CD4-positive, alpha-beta T cell treated with Interleukin-6 at 100 ng/mL for 8 hours (primary cell): ENCODE measurements at places on chromosomes 1 and 21.
A peak's percentile ranks its signal among the peaks of the same experiment; 100 is the strongest.

GRCh38 chr21:44006017-44006619 lies 6.0 kb upstream of the TRAPPC10 start:
- DNase-seq = no peak

DNA sequence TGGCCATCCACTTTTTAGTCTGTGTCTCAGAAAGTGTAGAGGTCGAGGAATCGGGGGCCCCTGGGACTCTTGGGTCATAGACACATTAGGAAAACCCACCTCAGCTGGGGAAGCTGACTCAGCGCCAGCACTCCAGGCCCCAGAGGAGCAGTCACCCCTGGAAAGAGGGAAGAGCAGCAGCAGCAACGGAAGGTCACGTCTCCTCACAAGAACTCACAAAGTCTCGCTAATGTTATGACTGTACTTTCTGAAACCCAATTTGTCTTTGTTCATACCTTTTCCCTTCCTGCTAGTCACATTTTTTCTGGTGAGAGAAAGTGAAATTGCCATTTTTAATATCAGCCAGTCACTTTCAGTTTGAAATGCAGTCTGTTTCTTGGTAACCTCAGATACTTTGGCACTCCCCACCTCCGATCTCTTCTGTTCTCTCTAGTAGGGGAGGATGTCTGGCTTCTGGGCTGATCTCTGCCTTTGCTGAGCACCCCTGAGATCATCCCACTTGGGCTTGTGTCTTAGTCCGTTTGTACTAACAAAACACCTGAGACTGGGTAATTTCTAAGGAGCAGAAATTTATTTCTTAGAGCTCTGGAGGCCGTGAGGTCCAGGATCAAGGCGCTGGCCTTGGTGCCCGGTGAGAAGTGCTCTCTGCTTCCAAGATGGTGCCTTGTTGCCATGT lies 6.0 kb upstream of the NLRP3 start:
- peak; percentile 42 for DNase-seq

DNA sequence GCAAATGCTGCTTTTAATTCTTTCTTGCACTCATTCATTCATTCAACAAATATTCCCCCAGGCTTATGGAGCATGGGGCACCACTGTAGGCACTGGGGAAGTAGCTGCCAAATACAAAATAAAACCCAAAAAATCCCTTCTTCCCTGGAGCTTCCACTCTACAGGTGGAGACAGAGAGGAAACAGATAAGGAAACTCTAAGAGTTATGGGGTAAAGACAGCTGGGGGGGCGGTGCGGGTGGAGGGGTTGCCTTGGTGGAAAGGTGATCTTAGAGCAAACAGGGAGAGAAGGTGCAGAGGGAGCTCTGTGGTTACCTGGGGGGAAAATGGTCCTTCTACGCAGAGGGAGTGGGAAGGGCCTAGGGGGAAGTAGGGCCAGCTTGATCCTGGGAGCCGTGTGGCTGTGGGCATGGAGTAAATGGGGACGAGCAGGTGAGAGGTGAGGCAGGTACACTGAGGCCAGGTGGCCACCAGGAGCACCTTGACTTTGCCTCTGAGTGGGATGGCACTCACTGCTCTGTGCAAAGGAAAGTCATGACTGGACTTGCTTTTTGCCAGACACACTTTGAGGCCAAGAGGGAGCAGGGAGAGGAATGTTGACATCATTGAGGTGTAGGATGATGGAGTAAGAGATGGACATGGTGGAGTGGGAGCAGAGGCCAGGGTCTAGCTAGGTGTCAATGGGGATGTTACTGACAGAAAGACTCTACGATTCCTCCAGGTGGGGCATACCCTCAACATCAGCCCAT lies 152.0 kb downstream of the ETS2 start:
- no peak for DNase-seq

- no peak for DNase-seq
These were observed 48.6 kb upstream of the ID3 start for GRCh38 chr1:23607944-23608343.

DNA sequence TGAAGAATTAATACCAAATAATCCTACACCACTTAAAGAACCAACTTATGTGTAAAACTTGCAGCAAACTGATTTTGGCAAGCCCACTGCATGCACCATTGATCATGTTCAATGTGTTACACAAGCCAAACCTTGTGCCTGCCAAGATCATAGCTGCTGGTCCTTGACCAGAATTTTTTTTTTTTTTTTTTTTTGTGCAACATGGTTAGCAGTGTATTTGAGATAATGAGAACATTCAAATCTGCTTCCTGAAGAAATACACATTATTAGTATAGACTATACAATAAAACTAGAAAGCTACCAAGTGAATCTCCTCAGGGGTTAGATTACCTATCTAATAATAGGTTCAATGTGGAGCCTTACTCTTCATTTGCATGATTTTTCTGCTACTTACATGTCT lies 421.0 kb downstream of the MRPL39 start:
- DNase-seq = no peak

- no peak for DNase-seq
These were observed 170.5 kb downstream of the TTLL7 start for GRCh38 chr1:83828456-83828855.

- DNase-seq = no peak
These were observed 268.6 kb downstream of the SETD4 start for GRCh38 chr21:35791541-35792325.

- DNase-seq = no peak
These were observed 122.1 kb upstream of the KAZN start for GRCh38 chr1:14476170-14476955.

DNA sequence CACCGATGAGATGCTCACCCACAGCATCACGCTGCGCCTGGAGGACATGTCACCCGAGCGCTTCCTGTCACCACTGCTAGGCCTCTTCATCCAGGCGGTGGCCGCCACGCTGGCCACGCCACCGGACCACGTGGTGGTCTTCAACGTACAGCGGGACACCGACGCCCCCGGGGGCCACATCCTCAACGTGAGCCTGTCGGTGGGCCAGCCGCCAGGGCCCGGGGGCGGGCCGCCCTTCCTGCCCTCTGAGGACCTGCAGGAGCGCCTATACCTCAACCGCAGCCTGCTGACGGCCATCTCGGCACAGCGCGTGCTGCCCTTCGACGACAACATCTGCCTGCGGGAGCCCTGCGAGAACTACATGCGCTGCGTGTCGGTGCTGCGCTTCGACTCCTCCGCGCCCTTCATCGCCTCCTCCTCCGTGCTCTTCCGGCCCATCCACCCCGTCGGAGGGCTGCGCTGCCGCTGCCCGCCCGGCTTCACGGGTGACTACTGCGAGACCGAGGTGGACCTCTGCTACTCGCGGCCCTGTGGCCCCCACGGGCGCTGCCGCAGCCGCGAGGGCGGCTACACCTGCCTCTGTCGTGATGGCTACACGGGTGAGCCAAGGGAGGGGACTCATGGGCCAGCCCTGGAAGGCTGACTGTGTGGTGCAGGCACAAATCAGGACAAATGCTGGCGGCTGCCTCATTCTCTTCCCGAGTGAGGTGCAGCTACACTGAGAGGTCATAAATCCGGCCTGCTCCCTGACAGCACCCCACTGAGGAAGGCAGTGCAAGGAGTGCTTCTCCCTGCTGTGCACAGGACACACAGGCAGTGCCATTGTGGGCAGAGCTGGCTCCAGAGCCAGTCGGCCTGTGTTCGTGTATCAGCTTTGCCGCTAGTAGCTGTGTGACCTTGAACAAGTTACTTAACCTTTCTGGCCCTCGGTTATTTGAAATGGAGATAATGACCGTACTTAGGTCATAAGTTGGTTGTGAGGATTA lies 9.4 kb downstream of the CELSR2 start:
- no peak for DNase-seq

DNA sequence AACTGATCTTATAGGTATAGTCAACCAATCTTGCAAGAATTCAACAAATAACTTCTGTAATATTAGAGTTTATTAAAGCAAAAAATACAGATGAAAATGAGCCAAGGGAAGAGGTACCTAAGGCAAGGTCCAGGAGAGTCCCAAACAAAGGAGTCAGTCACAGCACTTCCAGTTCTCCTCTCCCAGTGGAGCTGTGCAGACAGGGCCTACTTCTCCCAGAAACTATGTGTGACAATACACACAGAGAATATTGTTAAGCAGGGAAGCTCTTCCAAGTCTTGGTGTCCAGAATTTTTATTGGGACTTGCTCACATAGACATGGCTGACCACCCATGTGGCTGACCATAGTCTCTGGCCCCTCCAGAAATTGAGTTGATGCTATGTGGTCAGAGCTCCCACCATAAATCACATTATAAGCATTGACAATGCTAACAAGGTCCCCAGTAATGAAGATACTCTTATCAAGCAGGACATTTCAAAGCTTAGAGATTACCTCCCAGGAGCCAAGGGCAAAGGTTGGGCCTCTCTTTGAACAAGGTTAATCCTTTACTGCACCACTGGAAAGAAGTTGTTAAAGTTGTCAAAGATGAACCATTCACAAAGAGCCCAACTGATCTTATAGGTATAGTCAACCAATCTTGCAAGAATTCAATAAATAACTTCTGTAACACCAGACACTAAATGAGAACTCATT lies 3.5 kb upstream of the CD244 start:
- no peak for DNase-seq

- DNase-seq = no peak
These were observed 48.8 kb upstream of the TMEM51 start for GRCh38 chr1:15104768-15105167.

- no peak for DNase-seq
These were observed 5.2 kb upstream of the HSD3B2 start for GRCh38 chr1:119409731-119410130.

- no peak for DNase-seq
These were observed 15.7 kb downstream of the PEX14 start for GRCh38 chr1:10490286-10490970.

DNA sequence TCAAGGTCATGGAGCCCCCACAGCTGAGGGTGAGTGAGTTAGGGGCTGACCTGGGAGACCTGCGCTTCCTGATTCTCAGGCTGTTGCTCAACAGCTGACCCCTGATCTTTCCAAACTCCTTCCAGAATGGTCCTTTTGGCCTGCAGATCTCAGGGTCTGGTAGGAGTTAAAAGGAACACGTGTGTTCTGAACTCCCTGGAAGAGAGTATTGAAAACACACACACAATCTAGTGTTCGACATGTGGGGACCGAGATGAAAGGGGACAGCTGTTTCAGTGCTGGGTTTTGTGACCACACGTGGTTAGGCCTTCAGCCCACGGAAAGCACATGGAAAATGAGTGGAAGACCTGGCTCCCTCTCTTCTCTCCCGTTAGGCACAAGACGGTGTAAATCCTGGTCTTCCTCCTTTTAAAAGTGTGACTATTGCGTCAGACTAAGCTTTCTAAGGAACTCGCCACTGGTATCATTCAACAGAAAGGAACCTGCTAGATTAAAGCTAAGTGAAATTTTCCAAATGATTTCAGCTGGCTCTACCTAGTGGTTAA lies 49.6 kb downstream of the RUNX1 start:
- no peak for DNase-seq

DNA sequence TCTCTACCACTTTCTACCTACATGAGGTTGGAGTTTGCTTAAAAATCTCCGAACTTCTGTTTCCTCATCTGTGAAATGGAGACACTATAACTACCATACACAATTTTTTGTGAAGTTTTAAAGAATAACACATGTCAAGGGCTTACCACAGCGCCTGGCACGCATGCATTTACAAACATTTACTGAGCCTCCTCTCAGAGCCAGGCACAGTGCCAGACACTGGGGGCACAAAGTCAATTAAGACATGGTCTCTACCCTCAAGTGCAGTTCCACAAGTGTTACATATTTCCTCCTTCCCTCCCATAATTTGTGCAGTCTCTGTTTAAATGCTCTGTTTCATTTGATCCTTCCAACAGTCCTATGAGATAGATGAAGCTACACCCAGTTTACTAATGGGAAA lies 356.4 kb upstream of the ESRRG start:
- no peak for DNase-seq

GRCh38 chr1:5752746-5753548 lies 239.3 kb downstream of the NPHP4 start:
- no peak for DNase-seq

GRCh38 chr1:33007190-33008050 lies 29.3 kb downstream of the AK2 start:
- DNase-seq = peak; percentile 32

- DNase-seq = no peak
These were observed 100.0 kb upstream of the ADAR start for GRCh38 chr1:154707901-154708463.

DNA sequence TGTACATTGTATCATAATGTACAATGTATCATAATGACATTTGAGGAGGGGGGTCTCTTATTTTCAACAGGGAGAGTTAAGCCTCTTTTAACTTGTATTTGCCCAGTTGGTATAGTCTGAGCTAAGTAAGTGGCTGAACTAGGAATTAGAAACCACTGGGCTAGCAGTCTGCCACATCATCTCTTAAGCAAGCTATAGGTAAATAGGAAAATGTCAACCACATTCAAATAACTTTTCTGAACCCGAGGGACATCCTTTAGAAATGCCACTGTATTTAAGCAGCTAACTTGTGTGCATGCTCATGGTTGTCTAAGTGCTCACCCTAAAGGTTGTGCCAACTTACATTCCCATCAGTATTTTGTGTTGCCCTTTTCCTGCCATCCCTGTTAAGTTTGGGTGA lies 35.5 kb upstream of the ASB17 start:
- DNase-seq = no peak

- no peak for DNase-seq
These were observed 2.1 kb downstream of the S100A16 start for GRCh38 chr1:153610811-153611301.
